ENCODE measurements at places on chromosomes 1 and 21.

GRCh38 chr1:114755006-114755931 is 2.5 kb downstream of the CSDE1 start:
- DNase-seq, result peak; percentile 10
- H3K4me1 ChIP-seq, result peaks cover 5% of the 10 kb centered on the region
- H3K27ac ChIP-seq, result no peak overlapping the region
- H3K36me3 ChIP-seq, result no peaks in the 10 kb centered on the region

GRCh38 chr1:72062584-72062983 is 219.8 kb downstream of the NEGR1 start:
- H3K27me3 ChIP-seq, result no peaks in the 10 kb centered on the region
- H3K4me3 ChIP-seq, result no peak overlapping the region
- H3K4me1 ChIP-seq, result no peaks in the 10 kb centered on the region
- H3K27ac ChIP-seq, result no peak overlapping the region
- no peaks in the 10 kb centered on the region for H3K36me3 ChIP-seq
- no peak for DNase-seq

DNA sequence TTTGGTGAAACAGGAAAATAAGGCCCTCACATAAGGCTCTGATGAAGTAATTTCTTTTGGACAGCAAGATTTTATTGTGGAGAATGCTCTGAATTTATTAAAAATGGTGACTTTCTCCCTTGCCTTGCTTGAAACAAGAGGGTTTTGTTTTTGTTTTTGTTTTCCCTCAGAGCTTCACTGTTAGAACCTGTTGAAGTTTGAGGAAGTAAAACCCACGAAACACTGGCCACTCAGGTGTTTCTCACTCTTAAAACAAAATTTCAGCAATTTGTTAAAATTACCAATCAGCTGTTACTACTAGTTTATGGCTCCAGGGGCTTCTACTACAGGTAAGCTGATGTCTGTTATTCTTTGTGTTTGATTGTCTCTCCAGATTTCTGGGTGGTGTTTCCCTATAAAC is 112.6 kb upstream of the B3GALT2 start:
- no peak overlapping the region for H3K4me3 ChIP-seq
- H3K27ac ChIP-seq, result no peak overlapping the region
- no peaks in the 10 kb centered on the region for H3K36me3 ChIP-seq

DNA sequence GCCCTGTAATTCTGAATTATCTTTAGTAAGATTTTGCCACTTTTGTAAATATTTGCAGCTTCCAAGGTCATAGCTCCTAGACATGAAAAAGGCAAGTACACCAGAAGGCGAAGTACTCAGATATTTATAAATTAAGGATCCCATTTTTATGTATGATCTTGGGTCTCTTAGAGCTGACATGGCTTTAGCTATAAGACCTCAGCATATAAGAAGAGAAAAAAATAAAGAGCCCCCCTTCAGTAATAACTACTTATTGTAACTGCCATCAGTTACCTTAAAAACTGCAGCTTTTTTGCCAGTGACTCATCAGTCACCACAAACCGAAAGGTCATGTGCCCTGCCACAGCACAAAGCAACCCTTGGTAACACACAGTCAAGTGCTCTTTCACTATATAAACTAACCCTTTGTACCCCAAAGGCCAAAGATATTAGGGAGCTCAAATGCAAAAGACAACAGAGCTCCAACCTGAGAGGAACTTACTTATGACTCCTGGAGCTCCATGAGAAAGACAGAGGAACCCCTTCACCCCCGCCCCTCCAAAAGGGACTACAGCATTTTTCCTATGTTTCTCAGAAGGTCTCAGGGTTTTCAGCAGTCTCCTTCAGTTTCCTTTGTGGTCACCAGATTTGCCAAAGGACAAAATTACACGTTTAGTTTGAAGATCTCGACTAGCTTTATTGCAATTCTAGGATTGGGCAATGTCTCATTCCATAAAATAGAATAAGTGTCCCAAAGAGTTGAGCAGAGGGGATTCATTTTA is 219.8 kb upstream of the DUSP10 start:
- peaks cover 2% of the 10 kb centered on the region for H3K4me1 ChIP-seq
- no peaks in the 10 kb centered on the region for H3K27me3 ChIP-seq
- no peak overlapping the region for H3K4me3 ChIP-seq
- DNase-seq, result peak; percentile 82

Measured in mesenchymal stem cell (in vitro differentiated cells and primary cell).